ENCODE measurements at places on chromosomes 5 and 9. TPM values are rescaled to one million over a fixed set of nuclear protein-coding genes. Genes with fewer than 3 reads are reported as not detected.

GRCh38 chr5:160272889-160273288 is 39.5 kb downstream of the CCNJL start:
- no peak for DNase-seq

- no peak for DNase-seq
These were observed 30.7 kb upstream of the VCAN start for GRCh38 chr5:83440826-83441225.

DBH gene
- polyA plus RNA-seq = 1.2 TPM

LVRN gene
- 0.02 TPM for polyA plus RNA-seq

GRCh38 chr5:150248946-150249345 is 40.6 kb downstream of the CAMK2A start:
- DNase-seq = no peak

- peak; percentile 71 for DNase-seq
These were observed 29.2 kb downstream of the EXOC3 start for GRCh38 chr5:472076-472655.

Measured in SK-N-SH (cell line).